KBM-7 (cell line): ENCODE measurements at places on chromosomes 5 and 9.

GRCh38 chr9:36966371-36967097 lies 67.5 kb downstream of the PAX5 start:
- peak; percentile 51 for DNase-seq

GRCh38 chr5:17190242-17190778 lies 27.1 kb upstream of the BASP1 start:
- peak; percentile 73 for DNase-seq

DNA sequence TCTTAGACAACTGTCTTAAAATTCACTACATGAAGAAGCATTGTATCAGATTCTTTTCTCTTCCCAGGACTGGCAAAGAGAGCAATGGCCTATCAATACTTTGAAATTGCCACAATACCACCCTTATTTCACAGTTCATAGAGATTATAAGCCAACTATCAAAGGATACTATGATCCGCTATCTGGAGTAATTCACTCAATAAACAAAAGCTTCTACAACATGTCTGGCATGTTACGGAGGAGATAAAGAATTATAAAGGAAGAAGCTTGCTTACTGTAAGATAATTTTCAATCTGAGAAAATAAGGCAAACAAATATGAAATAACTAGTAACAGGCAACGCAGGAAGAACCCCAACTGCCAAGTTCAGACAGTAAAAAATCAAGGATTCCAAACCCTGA lies 114.8 kb downstream of the GNAQ start:
- DNase-seq = no peak

DNA sequence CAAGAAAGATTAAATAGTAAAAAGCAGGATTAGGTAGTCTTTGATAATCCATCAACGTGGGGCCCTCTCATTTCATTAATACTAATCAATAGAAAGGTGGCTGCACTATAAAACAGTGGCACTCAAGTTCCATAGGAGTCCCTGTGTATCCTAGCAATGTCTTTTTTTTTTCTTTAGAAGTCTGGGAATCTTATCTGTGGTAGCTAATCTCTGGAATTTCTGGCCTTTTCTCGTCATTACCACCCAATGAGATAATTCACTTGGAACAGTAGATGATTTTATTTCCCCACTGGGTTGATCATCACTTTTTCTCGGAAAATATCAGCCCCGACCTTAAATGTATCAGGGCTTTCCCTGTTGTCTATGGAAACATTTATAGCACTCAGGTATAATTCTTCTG lies 86.8 kb upstream of the CDH6 start:
- no peak for DNase-seq

DNA sequence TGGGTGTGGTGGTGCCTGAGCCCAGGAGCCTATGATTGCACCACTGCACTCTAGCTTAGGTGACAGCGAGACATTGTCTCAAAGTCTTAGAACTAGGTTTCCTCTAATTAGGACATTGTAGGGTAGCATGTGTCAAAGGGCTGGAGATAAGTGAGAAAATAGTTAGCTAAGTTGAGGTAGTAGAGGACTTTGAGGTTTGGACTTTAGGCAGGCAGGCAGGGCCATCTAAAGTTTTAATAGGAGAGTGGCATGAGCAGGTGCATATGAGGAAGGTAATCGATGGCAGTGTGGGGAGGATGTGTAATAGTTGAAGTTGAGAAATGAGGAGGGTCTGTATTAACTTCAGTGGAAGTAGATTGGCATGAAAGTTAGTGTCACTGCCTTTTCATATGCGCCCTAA lies 21.1 kb downstream of the CNOT6 start:
- no peak for DNase-seq

- DNase-seq = no peak
Measured at GRCh38 chr5:144487207-144487606, 316.5 kb downstream of the KCTD16 start.

DNA sequence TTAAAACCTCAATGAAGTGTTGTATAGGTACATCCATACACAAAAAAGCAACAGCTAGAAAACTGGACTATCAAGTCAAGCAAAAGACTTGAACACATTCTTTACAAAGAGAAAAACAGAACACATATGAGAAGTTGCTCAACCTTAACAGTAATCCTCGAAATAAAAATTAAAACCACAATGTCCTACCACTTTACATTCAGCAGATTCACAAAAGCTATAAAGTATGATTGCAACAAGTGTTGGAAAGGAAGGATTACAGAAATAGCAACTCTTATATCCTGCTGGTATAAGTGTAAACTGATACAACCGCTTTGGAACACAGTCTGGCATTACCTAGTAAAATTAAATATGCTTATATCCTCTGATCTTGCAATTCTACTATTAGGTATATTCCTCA lies 28.5 kb upstream of the GOLGA1 start:
- DNase-seq = no peak

- no peak for DNase-seq
Measured at GRCh38 chr9:130159057-130159456, 13.1 kb upstream of the NCS1 start.

GRCh38 chr9:133121915-133122550 lies 993 bp upstream of the RALGDS start:
- DNase-seq = no peak

- DNase-seq = peak; percentile 70
Measured at GRCh38 chr9:137590469-137591383, at the start of gene ZMYND19. Gene ZMYND19, minus strand, starts transcription at chr9:137590512. Its CDS starts 249 bp downstream, at chr9:137590263.

DNA sequence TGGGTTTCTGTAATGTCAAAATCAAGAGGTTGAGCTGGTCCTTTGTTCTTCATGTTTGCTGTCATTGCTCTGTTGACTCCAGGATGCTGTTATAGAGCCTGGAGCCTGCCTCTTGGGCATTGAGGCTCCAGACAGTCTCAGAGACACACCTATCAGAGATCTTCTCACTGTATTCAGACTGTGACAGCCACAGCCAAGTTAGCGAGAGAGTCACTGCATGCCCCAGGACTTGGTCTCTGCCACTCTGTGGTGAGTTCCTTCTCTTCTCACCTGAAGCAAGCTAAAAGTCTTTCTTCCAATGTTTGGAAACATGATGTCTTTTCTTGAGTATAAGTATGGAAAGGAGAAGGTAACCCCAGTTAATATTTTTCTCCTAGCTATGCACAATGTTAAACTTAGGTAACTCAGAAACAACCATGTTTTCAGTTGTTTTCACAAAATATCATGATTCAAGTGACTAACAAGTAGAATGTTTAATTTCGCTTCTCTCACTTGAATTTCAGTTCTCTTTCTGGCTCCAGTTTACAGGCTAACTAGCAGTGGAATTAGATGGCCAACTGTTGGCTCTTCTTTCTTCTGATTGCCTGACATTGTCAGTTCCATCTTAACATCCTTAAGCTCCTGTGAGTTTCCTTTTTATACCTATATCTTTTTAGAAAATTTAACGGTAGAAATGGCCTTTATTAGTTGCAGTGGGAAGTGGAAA lies 20.6 kb upstream of the ZFYVE16 start:
- DNase-seq = no peak

GRCh38 chr5:51944500-51945125 lies 561.4 kb downstream of the ISL1 start:
- no peak for DNase-seq

GRCh38 chr9:17594961-17595360 lies 16.1 kb downstream of the SH3GL2 start:
- DNase-seq = no peak

DNA sequence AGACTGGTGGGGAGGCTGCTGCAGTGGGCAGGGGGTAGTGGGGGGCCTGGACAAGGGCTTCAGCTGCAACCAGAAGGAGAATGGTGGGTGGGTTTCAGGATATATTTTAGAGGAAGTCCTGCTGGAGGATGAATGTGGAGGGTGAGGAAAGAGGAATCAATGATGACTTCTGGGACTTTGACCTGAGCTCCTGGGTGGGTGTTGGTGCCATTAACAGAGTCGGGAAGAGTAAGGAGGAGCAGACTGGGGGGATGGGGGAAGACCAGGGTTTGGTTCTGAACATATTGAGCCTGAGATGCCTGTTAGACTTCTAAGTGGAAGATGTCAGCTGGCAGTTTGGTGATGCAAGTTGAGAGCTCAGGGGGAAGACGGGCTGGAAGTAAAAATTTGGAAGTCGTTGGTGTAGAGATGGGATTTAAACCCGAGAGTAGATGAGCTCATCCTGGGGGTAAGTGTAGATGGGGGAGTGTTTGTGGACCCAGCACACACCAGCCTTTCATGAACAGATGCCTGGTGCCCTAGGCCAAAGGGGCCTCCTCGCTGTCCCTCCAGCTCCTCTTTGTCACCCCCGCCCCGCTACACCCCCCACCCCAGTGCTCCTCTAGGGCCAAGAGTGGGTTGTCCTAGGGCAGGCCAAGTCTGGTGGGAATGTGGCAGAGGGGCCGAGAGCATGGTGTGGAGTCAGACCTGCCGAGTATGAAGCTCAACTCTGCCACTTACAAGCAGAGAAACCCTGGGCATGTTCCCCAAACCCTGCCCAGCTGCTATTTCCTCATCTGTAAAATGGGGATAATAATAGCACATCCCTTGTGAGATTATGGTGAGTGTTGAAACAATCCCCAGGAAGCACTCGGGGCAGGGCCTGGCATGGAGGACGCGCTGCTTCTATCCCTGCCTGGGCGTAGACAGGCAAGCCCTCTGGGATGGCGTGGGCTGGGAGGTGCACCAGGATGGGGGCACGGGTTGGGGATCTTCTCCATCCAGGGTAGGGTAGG lies 4.0 kb downstream of the DNM1 start:
- no peak for DNase-seq

DNA sequence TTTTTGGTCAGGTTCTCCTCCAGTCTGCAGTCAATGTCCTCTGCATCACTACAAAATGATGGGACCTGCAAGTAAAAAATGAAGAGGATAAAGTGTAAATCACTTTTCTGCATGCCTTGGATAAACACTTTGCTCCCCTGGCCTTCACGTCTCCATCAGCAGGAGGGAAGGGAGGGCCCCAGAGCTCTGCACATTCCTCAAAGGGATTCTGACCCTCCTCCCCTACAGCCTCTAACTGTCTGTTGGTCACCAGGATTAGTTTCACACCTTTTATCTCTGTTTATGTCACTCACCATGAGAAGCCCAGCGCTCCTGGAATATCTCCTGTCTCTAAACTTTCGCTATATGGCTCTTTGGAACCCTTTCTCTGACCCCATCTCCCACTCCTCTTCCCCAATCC lies 103.3 kb downstream of the SVEP1 start:
- DNase-seq = no peak

DNA sequence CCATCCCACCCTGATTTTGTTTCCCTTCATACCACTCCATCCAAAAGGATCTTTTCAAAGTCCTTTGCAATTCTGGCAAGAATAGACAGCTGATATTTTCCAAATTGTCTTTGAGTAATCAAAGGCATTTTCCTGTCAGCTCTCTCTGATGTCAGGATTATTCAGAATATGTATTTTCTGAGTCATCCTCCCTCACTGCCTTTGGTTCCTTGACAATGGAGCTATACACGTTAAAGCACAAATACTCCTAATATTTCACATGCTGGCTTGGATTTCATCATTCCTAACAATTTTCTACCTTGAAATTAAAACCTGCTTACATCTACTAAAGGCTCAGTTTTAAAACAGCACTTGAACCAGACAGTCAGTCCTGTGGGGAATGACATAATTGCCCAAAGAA lies 379.4 kb downstream of the GADD45G start:
- no peak for DNase-seq

- DNase-seq = no peak
Measured at GRCh38 chr9:72334658-72335337, 30.2 kb downstream of the ZFAND5 start.

DNA sequence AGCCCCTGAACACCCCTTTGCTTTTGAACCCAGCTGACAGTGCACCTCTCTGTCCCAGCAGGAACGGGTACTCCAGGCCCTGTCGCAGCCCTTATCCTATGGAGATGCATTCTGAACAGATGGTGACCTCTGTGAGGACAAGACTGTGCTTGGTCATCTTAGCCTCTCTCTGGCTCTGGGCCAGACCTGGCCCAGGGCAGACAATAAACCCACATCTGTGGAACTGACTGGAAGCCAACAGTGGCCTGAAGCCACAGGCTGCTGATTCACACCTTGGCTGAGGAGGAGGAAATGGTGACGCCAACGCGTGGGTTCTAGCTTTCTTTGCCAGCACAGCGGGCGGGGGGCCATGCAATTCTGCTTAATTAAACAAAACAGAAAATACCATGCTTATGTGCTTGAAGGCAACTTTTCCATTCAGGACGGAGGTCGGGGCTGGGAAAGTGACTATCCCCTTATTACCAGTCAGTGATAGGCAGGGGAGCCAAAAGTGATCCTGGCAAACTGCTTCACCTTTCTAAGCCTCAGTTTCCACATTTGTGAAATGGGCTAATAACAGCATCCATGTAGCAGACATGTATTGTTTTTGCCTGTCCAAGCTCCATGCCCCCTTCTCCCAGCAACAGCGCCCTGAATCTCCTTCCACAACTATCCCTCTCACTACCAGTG lies 10.8 kb downstream of the SH3PXD2B start:
- DNase-seq = peak; percentile 32

DNA sequence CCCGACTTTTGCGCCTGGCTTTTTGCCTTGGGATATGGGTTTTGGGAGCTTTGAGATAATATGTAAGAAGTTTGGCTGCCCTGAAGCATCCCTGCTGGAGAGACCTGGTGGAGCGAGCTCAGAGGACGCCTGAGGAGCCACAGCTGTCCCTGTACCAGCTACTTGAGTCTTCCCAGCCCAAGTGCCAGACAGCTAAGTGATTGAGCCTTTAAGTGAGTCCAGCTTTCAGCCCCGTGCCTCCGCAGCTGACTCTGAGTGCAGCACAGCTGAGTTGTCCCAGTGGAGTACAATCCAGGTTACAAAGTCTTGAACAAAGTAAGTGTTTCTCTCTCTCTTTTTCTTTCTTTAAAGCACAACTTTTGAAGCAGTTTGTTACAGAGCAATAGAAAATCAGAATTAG lies 203.8 kb upstream of the DAP start:
- DNase-seq = no peak

- DNase-seq = no peak
Measured at GRCh38 chr9:129094387-129095169, 13.7 kb downstream of the DOLPP1 start.

DNA sequence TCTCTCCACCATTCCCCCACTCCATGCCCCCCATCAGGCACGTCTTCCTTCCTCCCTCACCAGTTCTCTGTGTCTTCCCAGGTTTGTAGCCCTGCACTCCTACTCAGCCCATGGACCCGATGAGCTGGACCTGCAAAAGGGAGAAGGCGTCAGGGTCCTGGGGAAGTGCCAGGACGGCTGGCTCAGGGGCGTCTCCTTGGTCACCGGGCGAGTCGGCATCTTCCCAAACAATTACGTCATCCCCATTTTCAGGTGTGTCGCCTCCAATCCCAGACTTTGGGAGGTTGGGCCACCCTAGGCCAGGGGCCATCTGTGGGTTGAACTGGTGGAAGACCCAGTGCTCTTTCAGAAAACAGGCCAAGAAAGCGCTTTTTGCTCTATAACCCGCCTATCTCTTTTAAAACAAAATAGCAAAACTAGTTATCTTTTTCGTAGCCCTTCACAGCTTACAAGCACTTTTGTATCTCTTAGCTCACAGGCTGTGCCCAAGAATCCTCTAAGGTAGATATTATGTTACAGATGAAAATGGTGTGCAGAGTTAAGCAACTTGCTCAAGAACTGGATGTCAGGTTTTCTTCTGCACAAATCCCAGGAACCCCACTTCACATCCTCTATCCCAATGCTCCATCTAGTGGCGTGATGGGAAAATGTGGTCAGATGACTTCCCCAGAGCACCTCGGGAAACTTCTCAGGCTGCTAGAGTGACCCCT lies 56.2 kb downstream of the PLAC8L1 start:
- DNase-seq = peak; percentile 77

GRCh38 chr5:155303120-155303519 lies 289.6 kb downstream of the KIF4B start:
- peak; percentile 0 for DNase-seq
